ENCODE measurements at places on chromosomes 1 and 21.

- DNase-seq, result no peak
These were observed 365.9 kb downstream of the TGFB2 start for GRCh38 chr1:218711001-218711400.

DNA sequence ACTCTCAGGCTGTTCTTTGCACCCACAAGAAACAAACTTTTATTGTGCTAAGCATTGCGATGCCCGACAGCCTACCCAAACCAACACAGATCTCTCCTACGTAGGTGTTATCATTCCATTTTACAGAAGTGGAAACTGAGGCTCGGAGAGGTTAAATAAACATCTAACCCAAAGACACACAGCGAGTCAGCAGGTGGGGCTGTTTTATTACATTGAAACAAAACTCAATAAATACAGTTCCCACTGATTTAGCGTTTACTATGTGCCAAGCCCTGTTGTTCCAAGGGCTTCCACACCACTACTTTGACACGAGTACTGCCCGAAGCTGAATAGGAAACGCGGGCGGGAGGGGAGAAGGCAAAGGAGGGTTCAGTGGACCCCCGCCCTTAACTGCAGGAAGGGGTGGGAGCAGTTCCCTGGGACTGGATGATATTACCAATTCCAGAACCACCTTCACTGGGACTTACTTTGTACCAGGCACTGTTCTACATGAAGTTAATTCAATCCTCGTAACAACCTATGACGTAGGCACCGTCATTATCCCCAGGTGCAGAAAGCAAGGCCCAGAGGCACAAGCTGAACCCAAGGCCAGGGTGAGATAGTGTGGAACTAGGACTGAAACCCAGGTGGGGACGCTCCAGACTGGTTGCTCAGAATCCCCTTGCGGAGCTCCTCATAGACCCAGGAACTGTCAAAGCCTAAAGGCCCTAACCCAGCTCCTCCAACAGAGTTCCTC lies 19.3 kb upstream of the ALDH4A1 start:
- DNase-seq, result no peak

DNA sequence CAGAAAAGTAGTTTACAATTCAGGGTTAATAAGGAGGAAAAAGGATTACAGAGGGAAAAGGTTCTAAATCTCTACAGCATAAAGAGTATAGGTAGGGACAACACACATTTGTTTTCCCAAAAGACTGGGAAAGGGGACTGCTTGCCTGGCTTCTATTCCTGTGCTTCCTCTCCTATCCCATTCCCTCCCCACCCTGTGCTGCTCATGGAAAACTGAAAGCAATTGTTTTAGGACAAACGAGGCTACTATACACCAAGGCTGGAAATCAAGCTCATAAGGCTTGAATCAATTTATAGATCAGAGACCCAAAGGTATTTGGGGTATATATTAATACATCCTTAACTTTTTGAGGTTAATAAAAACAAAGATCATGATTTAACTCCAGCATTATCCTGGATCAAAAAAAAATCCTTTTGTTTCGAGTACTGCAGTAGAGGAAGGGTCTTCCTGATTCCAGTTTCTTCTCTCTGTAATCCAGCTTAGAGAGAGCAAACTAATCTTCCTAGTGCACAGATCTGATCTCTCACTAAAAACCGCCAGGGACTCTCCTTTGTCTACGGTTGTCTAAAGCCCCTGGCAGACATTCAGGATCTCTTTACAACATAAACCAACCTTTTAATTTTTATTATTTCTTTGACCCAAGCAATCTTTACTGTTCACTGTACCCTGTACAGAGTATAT lies 37.4 kb upstream of the A3GALT2 start:
- no peak for DNase-seq

- DNase-seq, result no peak
These were observed 20.7 kb downstream of the TRIM62 start for GRCh38 chr1:33161061-33161681.

- no peak for DNase-seq
These were observed 95.1 kb downstream of the GPATCH2 start for GRCh38 chr1:217535601-217536377.

GRCh38 chr1:26829184-26829911 lies 2.9 kb downstream of the ZDHHC18 start:
- no peak for DNase-seq

- no peak for DNase-seq
These were observed 64.6 kb upstream of the WDR26 start for GRCh38 chr1:224499204-224499603.

DNA sequence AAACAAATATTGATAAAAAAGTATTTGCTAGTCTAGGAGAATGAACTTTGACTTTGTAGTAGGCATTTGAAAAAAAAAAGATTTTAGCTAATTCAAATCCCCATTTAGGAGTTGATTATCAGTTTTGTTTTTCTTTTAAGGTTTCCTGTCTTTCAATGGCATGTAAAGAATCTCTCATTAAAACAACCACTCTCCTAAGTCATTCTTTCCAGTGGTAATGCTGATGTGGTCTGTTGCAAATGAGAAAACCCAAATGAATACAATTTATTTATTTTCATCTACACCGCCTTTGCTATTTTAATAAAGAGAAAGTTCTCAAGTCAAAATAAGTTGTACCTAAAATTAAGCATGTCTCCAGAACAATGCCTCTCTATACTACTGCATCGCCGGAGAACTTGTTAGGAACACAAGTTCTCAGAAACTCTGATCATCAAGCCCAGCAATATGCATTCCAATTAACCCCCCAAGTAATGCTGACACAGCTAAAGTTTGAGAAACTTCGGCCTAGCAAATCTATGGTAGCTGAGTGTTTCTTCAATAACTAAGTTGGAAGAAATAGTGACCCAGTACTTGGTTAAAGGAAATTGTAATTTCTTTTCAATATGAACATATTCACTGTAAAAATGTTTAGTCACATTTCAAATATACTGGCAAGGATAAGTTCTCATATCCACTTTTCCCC lies 255.1 kb downstream of the PTPRC start:
- DNase-seq, result no peak

GRCh38 chr1:101247404-101248287 lies 10.8 kb downstream of the S1PR1 start:
- DNase-seq, result no peak

- DNase-seq, result peak; percentile 1
These were observed 45.2 kb downstream of the CAMK2N1 start for GRCh38 chr1:20440785-20441200.
